NCI-H1092 (cell line): ENCODE measurements at places on chromosomes 2 and 18.

DNA sequence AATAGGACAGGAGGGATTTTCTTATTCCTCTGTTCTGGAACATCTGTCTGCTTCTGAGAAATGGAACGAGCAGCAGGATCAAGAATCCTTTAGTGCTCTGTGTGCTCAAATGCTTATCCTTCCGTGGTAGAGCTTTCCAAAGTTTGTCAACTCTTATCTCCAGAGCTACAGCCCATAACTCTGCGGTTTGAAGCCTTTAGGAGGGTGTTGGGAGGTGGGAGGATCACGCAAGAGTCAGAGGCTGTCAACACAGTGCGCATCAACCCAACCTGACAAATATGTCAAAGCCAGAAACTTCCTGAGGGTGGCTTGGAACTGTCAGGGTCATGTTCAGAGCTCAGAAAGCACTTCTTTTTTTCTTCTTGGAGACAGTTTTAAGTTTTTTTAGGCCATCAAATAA, 95.9 kb downstream of the CRIM1 start:
- no peak for DNase-seq

DNA sequence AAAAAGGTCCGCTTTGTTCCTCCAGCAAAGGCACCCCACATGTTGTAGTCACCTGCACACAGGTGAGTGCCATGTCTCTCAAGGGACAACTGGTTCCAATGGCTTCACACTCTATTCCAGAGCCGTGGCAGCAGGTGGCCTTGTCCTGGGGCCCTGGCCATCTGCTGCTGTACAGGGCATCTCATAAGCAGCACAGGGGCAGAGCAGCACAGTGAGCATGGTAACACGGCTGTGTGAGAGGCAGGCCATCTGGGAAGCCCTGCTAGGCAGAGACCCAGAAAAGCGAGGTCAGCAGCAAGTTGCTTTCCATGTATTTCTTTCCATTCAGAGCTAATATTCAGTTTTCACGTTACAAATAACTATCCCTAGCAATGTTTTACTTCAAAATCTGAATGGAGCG, 54.7 kb downstream of the CMPK2 start:
- no peak for DNase-seq

DNA sequence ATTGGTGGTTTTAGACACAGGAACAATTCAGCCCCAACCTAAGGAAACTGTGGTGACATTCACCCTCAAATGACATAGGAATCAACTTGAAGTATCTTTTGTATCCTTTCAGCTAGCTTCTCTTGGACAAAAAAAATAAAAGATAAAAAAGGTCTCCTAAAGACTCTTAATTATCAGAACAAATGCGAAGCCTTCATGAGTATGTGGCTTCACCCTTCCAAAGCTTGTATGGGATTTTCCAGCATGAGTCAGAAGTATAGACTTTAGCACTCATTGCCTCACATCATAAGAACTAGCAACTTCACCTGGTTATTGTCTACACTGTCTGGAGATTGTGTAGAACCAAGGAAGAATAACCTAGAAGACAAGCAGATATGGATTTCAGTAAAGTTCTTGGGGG, 135.4 kb downstream of the LAMA3 start:
- DNase-seq: no peak

- no peak for DNase-seq
These were observed 79.4 kb downstream of the SCG2 start for GRCh38 chr2:223522796-223523195.

DNA sequence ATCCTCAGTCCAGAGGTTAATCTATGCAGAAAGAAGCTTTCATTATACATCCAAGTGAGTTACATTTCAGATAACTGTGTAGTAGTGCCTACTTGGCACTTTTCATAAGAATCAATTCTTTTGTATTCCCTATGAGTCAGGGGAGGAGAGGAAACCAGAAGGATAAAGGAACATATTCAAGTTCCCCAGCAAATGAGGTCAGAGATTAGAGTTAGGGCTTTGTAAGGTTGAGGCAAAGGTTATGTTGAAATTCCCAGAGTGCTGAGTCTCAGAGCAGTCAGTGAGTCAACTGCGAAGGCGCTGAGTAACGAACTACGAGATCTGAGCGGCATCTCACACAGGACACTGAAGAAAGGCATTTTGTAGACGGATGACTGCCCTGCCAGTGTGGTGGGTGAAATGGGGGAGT, 25.1 kb upstream of the ME2 start:
- DNase-seq: no peak

DNA sequence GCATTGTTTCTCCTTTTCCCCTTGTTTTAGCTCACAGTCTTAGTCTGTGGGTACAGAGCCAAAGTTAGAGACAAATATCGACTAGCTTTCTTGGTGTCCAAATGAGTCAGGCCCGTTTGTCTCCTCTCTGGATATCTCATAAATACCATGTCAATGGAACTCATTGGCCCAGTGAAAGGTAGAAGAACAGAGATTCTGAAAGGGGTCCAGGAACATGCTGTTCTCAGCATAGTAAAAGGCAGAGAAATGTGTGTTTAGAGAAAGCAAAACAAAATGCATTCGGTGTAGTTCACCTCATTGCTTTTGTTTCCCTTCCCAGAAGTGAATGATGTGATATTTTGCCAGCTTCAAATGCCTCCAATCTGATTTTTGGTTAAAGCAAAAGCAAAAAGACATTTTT, 238.6 kb upstream of the SLC8A1 start:
- DNase-seq: no peak

DNA sequence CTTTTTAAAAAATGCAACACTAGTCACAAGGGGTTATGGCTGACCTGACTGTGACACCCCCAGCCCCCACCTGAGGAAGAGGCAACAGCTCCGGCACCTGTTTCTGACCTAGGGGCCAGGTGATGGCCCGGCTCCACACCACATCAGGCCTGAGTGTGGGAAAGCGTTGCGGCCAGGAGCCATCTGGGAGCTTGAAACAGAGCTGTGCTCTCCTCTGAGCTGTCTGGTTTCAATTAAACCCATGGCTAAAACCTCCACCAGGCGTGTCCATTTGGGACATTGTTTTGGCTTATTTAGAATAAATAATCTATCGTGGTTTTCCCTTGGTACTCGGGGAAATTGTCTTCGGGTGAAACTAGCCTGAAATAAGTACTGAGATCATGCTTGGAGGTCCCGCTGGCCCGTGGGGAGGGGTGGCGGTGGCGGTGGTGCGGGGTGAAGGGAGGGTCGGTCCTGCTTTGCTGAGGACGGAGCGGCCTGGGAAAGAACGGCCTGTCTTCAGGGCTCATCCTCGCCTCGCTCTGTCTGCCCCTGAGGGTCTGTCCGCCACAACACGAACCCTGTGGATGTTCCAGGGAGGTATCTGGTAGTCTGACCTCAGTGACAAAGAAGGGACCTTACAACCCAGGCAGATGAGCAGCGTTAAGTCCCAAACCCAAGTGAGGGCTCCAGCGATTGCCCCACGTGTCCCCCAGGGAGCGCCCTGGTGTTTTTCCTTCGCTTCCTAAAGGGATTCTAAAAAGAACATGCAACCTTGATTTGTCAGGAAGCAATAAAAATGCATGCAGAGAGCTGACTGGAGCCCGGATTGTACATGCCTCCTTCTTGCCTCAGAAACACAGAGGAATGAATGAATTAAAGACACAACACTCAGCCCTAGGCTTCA, 58.7 kb downstream of the IL1RL2 start:
- no peak for DNase-seq
